ENCODE measurements at places on chromosomes 3 and 15.

GRCh38 chr3:115284980-115285379 lies 137.9 kb upstream of the ZBTB20 start:
- DNase-seq: no peak

DNA sequence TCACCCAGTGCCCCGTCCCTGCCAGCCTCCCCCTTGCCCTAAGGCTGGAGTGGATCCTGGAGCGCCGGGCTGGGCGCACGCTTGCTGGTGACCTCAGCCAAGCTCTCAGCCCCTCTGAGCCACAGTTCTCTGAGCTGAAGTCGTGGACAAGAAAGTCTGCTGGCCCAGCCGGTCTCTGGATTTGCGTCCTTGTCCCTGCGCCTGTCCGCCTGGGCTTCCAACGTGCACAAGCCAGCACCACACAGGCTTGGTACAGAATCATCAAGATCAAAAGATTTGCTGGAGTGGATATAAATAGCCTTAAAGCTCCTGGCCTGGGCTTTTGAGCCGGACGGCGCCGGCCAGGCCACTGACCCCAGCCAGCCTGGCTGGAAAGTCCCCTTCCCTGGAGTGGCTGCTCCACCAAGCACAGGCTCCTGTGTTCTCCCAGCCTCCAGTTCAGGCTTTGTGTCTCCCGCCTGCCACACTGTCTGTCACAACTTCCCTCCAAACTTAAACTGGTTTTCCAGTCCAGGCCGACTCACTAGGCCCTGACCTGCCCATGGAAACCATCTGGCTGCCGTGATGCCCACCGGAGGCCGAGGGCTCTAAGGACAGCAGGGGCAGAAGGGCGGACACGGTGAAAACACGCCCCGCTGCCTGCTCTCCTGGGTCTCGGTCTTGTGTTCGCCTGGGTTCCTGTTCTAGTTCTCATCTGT lies 156.2 kb downstream of the NUP210 start:
- no peak for DNase-seq

GRCh38 chr15:77579498-77580188 lies 53.1 kb downstream of the LINGO1 start:
- DNase-seq: no peak

GRCh38 chr3:46406788-46407611 lies at the start of the genes CCR5AS and CCRL2:
Gene CCR5AS, minus strand, starts transcription at chr3:46407066.
Gene CCRL2, plus strand, starts transcription at chr3:46407259. Its CDS starts 821 bp downstream, at chr3:46408080.
- DNase-seq: no peak

DNA sequence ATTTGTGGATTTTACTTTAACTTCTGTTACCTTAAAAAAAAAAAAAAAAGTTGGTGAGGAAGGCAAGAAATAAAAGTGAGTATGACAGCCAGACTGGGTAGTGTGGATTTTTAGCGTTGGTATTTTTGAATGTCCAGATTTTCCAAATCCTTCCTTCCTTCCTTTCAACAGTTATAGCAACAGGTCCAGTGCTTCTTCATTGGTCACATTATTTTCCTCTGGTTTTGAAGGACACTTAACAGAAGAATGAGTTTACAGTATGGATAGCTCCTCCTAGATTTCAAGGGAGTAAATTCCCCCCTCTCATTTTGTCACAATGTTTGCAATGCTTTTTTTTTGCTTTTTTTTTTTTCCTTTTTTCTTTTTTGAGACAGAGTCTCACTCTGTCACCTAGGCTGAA lies 6.4 kb downstream of the MAPKBP1 start:
- no peak for DNase-seq

- no peak for DNase-seq
These were observed 50.5 kb downstream of the MYO1E start for GRCh38 chr15:59322056-59322759.
